ENCODE measurements at places on chromosomes 3 and 15.

GRCh38 chr15:71914092-71914491 lies 103.7 kb downstream of the NR2E3 start:
- DNase-seq: no peak

DNA sequence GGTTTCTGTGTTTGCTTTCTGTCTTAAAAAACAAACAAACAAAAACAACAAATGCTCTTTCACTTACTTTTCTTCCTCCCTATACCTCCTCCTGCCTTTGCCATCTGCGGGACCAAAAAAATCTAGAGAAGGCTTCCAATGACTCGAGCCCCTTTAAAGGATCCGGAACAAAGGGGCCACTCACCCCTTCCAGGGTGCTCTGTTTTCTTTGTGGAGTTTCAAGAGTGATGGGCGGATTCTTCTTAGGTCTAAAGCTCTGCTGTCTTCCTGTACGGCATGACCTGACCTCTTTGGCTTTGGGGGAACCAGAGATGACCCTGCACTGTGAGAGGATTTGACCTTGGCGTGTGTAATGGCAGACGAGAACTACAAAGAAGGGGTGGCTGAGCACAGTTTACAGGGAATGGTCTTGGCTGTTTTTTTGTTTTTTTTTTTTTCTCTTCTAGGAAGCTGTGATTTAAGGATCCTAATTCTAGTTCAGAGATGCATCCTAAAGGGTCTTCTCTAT lies 2.2 kb upstream of the MUC20 start:
- DNase-seq: no peak

GRCh38 chr3:24756101-24756888 lies 261.6 kb upstream of the THRB start:
- no peak for DNase-seq

DNA sequence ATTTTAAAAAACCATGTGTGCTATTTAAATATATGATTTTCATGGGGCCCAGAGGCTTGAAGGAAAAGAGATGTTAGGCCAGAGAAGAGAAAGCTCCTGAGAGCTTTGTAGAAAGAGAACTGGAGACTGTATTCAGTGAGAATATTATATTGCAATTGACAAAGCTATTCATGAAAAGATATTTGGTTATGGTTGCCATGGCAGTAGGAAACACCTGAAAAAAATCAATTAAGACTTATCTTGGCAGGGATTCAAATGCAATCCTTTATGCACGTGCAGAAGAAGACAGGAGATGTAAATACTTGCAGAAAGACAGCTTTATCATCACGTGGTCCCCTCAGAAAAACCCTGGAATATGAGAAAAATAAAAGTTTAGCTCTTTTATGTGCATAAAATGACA lies 636.0 kb upstream of the TBL1XR1 start:
- DNase-seq: no peak

DNA sequence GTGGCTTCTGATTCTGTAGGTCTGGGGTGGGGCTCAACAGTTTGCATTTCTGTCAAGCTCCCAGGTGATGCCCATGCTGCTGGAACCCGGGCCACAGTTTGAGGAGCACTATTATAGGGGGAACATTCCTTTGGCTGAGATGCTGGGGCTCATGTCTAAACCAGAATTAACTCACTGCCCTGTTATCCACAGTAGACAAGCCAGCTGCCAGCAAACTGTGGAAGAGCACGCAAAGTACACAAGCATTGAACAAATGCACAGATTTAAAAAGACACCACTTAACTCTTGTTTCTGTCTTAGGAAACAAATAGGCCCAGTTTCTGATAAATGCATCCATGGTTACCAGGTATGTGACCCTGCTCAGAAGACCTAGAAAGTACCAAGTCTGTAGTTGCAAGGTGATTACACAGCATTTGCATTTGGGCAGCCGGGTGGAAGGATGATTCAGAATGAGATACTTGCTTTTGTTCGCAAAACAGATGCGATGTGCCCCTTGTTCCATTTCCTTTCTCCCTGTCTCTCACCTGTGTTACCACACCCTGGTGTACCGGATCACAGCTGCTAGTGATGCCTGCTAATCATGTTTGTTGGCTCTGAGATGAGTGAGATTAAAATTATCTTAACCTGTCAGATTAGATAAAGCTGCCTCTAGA lies 12.4 kb downstream of the GYG1 start:
- no peak for DNase-seq

DNA sequence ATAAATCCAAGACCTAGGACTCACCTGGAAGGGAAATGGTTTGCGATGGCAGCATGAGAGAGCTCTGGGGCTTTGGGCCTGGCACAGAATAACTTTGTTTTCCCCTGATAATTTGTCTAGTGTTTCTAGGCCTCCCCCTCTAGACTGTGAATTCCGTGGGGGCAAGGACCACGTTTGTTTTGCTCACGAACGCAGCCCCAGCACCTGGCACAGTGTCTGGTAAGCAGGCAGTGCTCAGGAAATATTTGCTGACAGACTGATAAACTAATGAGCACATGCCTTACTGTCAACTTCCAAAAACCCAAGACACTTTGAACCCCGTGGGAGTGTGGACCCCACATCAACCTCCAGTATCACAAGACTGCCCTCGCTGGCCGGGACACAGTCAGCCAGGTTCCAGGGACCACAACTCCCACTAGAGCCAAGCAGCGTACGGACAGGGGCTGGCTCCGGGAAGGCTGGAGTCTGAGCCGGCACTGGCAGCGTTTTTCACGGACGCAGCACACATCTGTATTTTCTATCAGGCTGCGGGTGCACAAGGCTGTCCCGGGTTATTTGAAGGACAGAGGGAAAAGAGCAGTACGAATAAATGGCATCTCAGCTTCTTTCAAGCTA lies 146.5 kb downstream of the XXYLT1 start:
- DNase-seq: no peak

DNA sequence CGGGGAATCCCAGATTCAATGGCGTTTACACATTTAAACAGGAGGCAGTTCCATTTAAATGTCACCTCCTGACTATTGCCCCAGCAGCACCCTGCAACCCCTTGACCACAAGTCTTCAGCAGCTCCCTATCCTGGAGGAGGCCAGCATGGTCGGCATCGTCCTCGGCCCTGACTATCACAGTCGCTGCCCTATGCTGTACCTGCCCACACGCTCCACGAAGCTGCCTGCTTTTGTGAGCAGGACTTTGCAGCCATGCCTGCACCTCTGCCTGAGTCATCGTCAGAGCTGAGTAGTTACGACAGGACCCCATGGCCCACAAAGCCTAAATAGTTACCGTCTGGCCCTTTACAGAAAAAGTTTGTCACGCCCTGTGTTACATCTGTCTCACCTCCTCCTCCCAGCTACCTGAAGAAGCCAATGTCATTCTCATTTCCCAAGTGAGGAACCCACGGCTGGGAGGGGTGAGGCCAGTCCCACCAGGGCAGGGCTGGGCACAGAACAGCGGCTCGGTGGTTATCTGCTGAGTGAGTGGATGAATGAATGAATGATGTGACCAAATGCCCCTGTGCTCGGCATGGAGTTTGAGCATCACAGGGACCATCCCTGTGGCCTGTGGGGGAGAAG lies 47.8 kb upstream of the IQSEC1 start:
- DNase-seq: no peak

- DNase-seq: no peak
These were observed 19.1 kb downstream of the ARIH1 start for GRCh38 chr15:72493220-72493619.

DNA sequence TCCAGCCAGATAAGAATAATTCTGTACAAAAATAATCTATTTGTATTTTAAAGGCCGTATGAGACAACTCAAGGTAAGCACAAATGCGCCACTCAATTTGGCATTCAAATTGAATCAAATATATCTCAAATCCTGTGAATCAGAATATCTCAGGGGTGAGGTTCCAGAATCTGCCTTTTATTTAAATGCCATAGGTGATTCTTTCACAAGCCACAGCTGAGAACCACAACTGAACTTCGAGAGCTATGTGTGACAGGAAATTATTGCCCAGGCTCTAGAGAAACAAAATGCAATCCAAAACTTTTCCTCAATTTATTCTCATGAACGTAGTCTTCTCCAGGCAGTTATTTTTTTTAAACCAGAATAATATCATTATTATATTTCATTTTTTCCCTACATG lies 11.9 kb downstream of the ATP8B4 start:
- DNase-seq: no peak

DNA sequence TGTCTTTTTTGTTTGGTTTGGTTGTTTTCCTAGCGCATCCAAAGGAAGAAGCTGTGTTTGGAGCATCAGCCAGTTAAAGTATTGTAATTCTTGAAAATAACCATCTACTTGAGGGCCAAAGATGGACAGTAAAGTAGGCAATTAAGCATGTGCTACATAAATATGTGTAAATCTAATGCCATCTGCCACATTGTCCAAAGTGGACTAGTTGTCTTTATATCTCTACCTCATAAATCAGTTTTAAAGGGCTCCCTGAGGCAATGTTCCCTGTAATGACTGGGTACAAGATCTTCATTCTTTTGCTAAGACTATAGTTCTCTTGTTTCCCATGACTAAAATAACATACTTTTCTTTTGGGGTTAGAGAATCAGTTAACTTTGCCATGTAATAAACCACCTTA lies 460.0 kb upstream of the RARB start:
- no peak for DNase-seq
